ENCODE measurements at places on chromosomes 4 and X.
A peak's percentile ranks its signal among the peaks of the same experiment; 100 is the strongest.

DNA sequence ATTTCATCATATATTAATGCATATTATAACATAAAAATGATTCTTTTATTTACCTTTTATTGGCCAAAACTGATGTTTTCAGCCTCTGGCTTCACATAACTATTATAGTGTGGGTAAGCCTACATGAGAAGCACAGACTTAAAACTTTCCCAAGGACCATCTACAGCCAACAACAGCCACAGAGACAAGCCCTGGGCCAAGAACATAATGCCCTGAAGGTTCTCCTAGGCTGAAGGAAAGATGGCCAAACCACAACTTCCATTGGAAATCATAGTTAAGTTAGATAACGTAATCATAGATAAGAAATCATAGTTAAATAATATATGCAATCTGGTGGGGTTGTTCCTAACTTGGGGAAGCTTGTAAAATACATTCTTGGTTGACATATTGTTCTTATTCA, 280.0 kb upstream of the EMCN start:
- no peak for DNase-seq

DNA sequence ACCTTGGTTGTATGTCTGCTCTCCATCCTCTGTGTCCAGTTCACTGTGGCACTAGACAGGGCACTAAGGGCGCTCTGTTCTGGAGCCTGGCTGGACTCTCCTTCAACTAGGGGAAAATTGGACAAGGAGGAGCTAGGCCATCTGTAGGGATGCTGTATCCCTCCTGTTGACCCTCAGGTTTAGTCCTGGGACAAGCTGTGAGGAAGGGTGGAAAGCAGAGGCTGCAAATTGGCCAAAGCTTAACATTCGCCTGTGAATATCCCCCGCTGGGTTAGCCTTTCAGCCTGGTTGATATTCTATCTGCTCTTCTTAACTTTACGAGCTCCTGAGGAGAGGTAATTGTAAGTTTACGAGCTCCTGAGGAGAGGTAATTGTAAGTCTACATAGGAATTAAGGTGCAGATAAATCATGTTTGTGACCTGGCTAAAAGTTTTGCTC, 64.4 kb upstream of the ENPEP start:
- no peak for DNase-seq

- no peak for DNase-seq
Measured at GRCh38 chrX:3166670-3167455, 125.6 kb downstream of the ARSF start.

- DNase-seq = no peak
Measured at GRCh38 chr4:25030277-25031076, at the start of gene LGI2. Gene LGI2 (minus strand): TSS chr4:25030946. CDS start chr4:25030693, 253 bp downstream.

GRCh38 chr4:60581919-60582536, 618.1 kb upstream of the ADGRL3 start:
- DNase-seq = no peak

- no peak for DNase-seq
Measured at GRCh38 chrX:63661676-63662075, 123.3 kb downstream of the ARHGEF9 start.

- DNase-seq = peak; percentile 57
Measured at GRCh38 chr4:146945556-146946374, at the start of gene TTC29. Gene TTC29 (minus strand): TSS chr4:146945864. CDS start chr4:146939895, 5,969 bp downstream.

GRCh38 chr4:182923366-182923765, 6.2 kb upstream of the DCTD start:
- DNase-seq = no peak

DNA sequence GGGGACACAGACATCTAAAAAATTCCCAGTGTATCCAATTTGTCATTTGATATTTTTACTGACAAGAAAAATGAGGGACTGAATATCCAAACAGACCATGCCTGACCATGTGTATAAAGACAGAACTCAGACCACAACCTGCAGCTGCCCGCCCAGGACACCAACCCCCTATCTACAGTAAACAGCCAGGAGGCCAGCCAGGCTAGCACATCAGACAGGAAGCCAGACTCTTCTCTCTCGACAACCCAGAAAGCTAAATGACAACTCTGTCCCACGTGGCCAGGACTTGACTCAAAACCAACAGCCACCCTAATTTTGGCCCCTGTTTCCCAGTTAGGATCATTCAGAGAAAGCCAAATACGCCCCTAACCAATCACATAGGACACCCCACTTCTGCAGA, 15.1 kb downstream of the AFAP1 start:
- DNase-seq = no peak

DNA sequence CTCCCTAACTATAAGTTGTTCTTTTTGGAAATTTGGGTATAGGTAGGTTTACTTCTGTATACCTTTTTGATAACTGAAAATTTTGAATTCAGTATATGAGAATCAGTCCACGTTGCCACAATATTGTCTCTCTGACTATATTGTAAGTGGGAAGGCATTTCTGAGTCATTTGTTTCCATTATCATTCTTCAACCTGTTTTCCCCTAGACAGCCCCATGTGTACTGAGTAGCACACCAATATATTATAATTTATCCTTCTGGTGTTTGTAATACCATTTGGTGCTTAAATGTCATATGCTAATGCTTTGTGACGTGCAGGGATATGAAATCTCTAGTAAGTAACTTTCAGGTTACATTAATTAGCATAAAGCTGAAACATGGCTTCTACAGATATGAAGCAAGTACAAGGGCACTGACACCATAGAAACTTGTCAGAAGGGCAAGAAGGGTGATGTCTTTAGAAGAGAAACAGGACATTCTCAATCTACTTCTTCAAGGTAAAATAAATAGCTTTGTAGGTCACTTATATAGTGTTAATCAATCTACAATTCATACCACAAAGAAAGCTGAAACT, 27.7 kb downstream of the PAK3 start:
- DNase-seq = no peak

DNA sequence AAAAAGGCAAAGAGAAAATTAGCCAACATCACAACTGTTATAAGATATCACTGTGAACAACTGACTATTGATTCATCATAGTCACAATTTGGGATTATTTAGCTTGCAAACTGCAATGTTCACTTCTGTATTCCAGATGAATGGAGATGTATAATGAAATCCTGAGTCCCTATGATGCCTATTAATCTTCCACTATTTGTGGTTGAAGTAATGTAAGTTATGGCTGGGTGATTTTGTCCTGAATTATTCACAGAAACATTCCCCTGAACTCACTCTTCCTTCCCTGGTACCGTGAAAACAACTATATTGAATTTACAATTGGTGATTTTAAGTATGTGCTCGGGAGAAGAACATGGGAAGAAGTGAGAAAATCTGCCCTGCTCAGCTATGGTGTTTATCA, 50.8 kb upstream of the NPFFR2 start:
- no peak for DNase-seq

GRCh38 chr4:181281451-181281850, 961.8 kb upstream of the TENM3 start:
- no peak for DNase-seq

DNA sequence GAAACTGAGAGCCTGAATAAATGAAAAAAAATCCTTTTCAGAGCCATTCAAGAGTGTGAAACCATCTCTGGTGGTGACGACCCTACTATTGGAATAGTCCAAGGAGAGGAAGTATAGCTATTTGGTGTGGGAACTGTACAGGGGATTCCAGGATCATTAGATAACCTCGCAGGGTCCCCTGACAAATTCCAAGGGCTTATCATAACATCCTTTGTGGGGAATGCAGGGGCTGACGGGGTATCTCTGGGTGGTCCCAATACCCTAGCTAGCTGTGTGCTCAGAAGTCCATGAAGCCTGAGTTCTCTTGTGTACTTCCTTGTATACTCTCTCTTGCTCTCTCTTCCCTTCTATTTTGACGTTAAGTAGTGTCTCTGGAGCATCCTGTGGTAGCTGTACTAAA, 13.8 kb upstream of the PLAC1 start:
- no peak for DNase-seq

- DNase-seq = no peak
Measured at GRCh38 chr4:173181848-173182247, 13.2 kb downstream of the GALNT7 start.

GRCh38 chr4:2977211-2978088, 14.1 kb downstream of the GRK4 start:
- no peak for DNase-seq

DNA sequence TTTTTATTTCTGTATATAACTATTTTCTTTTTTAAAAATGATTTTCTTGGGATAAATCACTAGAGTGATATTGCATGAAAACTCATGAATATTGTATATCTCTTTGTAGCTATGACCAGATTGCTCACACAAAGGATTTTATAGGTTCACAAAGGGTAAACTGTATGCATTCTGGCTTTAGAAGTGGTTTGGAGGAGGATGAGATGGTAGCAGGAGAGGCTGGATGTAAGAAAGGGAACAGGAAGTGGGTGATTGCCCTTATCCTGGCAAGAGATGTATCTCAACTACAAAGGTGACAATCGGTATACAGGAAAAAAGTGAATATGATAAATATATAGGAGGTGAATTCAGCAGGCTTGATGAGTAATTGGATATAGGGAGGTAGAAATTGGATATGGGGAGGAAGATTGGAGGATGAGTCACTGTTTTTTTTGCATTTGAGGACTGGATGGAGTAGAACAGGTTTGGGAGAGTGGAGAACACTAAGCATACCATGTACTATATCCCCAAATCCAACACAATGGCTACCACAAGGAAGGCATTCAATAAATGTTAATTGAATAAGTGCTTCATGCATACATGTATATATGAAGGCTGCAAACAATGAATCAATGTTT, 9.9 kb downstream of the FGG start:
- no peak for DNase-seq

DNA sequence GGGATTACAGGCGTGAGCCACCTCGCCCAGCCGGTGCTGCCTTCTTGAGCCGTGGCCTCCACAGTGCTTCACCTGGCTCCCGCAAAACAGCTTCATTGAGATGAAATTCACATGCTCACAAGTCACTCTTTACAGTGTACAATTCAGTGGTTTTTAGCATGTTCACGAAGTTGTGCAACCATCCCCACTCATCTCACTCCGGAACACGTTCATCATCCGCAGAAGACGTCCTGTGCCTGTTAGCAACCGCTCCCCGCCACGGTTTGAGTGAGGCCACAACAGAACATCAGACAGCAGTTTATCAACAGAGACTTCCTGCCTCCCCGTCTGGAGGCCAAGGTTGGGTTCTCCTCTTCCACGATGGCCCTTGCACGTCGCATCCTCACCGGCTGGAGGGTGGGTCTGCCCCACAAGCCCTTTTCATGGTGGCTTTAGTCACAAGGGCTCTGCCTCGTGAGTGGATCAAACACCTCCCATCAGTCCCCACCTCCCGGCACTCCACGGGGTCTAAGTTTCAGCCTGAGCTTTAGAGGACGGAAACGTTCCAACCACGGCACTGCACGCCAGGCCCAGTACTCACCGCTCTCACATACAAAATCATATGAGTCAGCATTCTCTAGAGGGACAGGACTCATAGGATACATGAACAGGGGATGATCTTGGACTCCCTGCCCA, 29.6 kb upstream of the SPON2 start:
- DNase-seq = no peak

DNA sequence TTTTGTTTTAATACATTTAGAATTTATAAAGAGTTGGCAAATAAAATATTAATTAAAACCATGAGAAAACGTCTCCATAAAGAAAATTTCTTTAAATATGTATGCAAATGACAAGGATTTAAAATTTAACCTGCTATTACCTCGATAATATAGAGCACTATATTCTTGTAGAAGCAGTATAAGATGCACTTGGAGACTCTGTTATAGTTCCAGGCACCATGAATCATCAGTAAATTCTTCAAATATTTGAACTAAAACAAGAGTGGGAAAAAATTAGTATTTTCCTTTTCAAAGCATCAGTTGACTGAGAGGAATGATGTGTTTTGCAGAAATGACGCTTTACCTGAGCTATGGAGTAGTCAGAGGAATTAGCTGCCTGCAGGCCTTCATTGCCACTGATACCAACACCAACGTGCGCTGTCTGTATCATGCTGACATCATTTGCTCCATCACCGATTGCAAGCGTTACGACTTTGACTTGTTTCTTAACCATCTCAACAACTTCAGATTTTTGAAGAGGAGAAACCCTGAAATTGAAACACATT, 67.3 kb downstream of the SHISA3 start:
- DNase-seq = no peak

GRCh38 chrX:132480581-132481203, 8.1 kb downstream of the MBNL3 start:
- DNase-seq = peak; percentile 46

DNA sequence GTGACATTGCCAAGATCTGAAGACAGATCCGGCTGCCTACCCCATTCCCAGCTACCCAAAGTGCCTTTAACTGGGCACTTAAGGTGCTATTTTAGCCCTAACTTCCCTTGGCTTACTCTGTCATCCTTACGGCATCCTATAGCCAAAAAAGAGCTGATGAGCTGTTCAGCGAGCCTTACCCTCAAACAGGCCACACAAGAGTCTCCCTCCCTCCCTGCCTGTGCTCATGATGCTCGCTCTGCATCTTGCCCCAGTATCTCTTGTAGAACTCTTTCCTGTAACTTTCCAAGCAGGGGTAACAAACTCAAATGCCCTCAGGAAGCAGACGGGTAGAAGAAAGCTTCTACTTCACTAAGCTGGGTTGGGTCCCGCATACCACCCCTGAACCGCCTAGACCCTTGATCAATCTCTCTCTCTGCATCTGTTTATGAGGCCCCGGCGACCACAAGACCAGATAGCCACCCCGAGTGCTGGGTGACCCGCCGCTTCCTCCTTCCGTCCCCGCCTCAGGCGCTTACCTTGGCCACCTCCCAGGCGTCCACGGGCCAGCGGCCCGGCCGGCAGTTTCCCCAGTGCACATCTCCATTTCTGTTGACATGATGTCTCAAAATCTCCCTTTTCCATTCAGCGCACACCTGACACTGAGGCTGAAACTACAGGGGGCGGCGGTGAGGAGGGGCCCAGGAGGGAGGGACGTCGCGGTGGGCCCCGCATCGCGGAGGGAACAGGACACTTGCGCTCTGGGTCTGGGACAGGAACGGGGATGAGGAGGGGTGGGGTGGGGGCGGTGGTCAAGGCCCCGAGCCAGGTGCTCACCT, 663 bp downstream of the CXorf38 start:
- DNase-seq = peak; percentile 37

DNA sequence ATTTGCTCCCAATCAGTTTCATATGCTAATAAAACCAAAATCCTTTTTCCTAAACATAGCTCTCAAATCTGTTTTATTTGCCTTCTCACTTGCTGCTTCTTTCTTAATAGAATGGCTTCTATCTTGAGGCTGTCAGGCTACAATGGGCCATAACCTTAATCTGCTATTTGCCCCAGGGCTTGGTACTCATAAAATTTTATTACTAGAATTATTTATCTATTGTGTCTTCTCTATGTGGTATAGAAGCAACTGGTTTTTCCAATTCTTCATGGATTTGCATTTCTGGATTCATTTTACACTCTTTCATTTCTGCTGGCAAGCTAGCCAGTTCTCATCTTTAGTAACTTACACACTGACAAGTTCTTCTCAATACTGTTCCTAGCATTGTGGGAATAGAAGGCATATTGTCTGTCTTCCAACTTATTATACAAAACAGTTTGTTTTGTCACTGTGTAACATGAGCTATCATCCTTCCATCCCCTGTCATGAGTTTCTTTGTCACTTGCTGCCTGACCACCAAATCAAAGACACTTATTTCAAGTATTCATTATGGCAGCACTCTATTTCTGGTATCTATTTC, 96.6 kb upstream of the KCNIP4 start:
- DNase-seq = no peak

All from hematopoietic multipotent progenitor cell treated with erythropoietin and hydrocortisone succinate and interleukin-3 and kit ligand, for 17 days (in vitro differentiated cells).